ENCODE measurements at places on chromosomes 16 and 17.

GRCh38 chr17:76524598-76525512, 12.7 kb downstream of the CYGB start:
- DNase-seq, result no peak
- no peak overlapping the region for H3K27ac ChIP-seq
- H3K4me3 ChIP-seq, result no peak overlapping the region

- no peak overlapping the region for H3K27ac ChIP-seq
- DNase-seq, result no peak
- no peaks in the 10 kb centered on the region for H3K36me3 ChIP-seq
Observed at GRCh38 chr16:83653785-83654184, 154.0 kb upstream of the HSBP1 start.

DNA sequence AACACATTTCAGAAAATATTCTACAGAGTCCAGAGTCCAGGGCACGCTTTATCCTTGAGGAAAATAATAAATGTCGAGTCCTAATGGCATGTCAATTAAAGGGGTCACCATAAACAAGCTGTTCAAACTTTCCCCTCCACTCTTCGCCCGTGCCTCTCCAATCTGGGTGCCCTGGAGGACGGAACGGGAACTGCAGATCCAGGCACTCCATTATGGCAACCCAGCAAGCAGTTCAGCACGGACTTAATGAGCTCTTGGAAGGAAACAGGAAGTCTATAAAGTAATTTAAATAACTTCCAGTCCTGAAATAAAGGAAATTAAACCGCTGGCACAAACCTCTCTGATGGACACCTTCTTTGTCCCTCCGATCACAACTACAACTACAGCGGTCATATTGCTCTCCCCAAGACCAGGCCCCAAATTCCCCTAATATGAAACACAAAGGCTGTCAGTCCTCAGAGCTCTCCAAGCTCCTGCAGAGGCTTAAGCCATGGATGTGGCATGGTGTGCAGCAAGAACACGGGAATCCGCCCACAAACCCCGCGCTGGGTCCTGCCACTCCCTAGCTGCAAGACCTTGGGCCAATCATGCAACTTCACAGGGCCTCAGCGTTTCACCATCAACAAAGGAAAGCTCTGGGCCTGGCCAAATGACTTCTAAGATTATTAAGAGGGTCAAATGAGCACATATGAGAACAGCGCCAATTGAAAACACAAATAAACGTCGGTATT, 52.6 kb downstream of the ZFHX3 start:
- H3K4me3 ChIP-seq, result no peak overlapping the region
- no peaks in the 10 kb centered on the region for H3K4me1 ChIP-seq
- H3K27ac ChIP-seq, result no peak overlapping the region
- DNase-seq, result peak; percentile 60
- no peaks in the 10 kb centered on the region for H3K27me3 ChIP-seq
- H3K36me3 ChIP-seq, result no peaks in the 10 kb centered on the region

GRCh38 chr17:27496437-27496943, 40.2 kb downstream of the KSR1 start:
- H3K4me1 ChIP-seq, result peaks cover 46% of the 10 kb centered on the region
- H3K27ac ChIP-seq, result peak overlapping the region; percentile 8
- peaks cover 38% of the 10 kb centered on the region for H3K36me3 ChIP-seq
- H3K27me3 ChIP-seq, result no peaks in the 10 kb centered on the region

DNA sequence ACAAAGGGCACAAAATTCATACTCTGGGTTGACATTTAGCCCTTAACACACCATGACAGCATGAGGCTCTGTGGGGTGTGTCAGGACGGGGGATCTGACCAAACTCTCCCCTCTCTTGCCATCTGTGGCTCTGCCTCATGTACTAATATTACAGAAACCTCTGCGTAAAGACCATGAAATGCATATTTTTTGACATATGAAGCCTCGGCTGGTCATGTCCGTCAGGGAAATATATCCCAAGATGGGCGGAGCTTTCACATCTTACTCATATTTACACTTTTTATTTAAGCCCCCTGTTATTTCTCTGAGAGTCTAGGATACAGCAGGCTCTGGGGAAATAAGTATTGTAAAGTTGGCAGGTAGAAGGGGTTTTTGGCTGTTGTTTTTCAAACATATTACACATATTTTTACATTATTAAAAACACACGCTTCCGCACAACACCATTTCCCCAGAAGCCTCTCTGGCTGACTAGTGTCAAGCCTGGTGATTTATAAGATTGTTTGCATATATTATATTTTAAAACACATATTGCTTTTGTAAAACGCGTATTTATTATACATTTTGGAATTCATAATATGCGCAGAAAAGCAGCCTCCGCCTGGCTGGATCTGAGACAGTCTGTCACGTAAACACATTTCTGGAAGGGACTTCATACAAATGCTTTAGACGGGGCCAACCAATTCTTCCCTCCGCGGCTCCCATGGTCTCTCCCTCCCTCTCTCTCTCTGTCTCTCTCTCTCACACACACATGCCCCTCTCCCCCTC, 237.7 kb upstream of the ZFHX3 start:
- no peak overlapping the region for H3K4me3 ChIP-seq
- H3K27me3 ChIP-seq, result no peaks in the 10 kb centered on the region
- DNase-seq, result no peak
- no peak overlapping the region for H3K27ac ChIP-seq

DNA sequence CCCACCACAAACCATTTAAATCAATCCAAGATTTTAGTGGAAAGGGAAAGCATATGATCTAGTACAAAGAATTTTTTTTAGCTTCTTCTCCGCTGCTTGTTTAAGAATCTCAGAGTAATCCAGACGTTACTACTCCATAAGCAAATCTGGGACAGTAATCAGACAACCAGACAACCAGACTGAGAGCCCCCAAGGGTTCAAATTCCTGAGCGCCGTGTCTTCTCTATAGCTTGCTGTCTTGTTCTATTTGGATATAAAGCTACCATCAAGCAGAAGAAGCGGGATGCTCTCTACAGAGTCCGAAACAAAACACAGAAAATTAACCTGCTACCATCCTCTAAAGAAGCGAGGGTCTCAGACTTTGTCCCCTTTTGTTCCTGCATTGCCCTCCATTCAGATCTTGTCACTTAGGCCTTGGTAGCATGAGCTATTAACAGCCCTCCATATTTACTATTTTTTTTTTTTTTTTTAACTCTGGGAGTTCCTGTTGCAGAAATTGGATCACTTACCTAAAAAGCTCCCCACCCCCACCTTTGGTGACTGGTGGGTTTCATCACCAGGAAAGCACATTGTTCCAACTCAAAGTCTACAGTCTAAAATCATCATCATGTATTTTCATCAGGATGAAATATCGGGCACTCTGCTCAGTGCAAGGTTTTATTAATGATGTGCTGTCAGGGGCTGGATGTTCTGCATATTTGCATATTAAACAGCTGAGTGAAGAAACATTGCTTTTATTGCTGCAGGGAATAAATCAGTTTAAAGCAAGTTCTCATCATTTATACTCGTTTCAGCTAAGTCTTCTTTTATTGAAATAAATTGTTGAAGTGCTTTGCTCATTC, 576.7 kb downstream of the WWOX start:
- no peak for DNase-seq
- no peak overlapping the region for H3K27ac ChIP-seq
- no peaks in the 10 kb centered on the region for H3K27me3 ChIP-seq
- H3K4me3 ChIP-seq, result no peak overlapping the region
- no peaks in the 10 kb centered on the region for H3K4me1 ChIP-seq

Measured in activated CD4-positive, alpha-beta T cell treated with anti-CD3 and anti-CD28 coated beads, Interleukin-2, amount 10 ng/mL, durations not matched to agents 24 days and 14 days (primary cell).